Peyer's patch (tissue), 4 donors: ENCODE measurements at places on chromosomes 11 and 22.

- no peak for DNase-seq
These were observed 4.9 kb upstream of the TMEM132A start for GRCh38 chr11:60919320-60919719.

DNA sequence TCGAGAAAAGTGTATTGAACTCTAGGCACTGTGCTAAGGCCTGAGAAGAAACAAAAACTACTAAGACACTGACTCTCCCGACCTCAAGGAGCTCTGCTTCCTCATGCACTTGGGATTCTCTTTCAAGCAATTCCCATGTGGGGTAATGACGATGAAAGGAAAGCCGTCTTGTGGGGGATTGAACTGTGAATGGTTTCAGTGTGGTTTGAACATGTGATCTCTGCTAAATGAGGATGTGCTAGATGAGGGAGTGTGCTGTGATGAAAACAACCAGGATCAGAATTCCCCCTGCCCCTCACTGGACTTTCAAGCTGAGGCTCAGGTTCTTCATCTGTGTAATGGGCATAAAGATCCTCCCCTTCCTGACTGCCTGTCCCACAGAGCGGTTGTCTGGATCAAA, 74.9 kb downstream of the DEPDC5 start:
- DNase-seq, result no peak

- peak; percentile 61 for DNase-seq
These were observed 16.1 kb downstream of the NCAPD3 start for GRCh38 chr11:134207538-134208239.

- peak; percentile 66 for DNase-seq
These were observed 15.2 kb upstream of the FCHSD2 start for GRCh38 chr11:73157101-73158010.
